8988T (cell line): ENCODE measurements at places on chromosomes 3 and 15.

GRCh38 chr15:64152507-64153387 is 1.2 kb downstream of the SNX22 start:
- DNase-seq = no peak

DNA sequence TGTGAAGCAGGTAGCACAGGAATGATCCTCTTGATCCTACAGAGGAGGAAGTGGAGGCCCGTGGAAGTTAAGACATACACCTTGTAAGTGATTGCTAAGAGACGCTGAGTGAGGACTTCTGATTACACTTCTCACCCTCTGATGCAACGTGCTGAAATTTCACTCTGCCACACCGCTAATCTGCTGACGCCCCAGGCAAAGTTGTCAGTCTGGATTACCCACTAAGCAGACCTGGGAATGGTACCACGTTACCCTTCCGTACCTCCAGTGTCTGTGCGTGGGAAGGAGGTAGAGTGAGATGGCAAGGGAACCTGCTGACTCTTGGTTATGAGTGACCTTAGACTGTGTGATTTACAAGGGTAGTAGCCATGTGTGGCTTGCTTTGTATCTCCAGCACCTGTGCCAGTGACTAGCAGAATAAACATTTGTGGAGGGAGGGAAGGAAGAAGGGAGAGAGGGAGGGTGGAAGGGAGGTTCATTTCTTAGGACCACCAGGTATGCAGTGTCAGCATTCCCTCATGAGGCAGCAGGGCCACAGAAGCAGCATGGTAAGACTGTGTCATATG is 115.0 kb downstream of the ALDH1A2 start:
- DNase-seq = no peak

DNA sequence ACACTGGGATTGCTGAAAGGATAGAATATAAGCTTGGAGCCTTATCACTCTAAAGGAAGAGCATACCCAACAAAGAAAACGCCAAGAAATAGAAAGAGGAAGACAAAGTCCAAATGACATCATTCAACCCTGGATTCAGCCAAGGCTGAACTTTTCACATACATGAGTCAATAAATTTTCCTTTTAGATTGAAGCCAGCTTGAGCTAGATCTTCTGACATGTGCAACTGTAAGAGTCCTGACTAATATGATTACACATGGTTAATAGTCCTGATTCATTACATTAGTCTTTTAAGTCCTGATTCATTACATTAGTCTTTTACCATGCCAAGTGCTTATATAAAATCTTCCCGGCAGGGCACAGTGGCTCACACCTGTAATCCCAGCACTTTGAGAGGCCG is 13.6 kb upstream of the DENND6A start:
- DNase-seq = no peak

DNA sequence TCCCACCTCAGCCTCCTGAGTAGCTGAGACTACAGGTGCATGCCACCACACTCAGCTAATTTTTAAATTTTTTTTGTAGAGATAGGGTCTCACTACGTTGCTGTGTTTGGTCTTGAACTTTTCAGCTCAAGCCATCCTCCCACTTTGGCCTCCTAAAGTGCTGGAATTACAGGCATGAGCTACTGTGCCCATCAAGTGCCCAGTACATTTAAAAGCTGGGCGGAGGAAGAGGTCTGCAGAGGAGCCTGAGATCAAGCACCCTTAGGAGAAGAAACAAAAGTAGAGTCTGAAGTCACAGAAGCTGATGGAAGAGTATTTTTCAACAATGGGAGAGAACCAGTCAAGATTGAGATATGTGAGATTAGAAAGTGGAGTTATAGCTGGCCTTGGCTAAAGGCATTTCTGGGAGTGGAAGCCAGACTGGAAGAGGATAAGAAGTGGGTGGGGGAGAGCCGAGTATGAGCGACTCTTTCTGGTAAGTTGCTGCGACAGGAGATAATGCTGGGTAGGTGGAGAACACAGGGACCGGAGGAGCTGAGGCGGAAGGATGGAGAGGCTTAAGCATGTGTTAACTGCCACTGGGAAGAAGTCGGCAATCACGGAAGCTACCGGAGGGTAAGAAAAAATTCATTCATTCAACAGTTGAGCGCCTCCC is 782 bp upstream of the IREB2 start:
- no peak for DNase-seq

- no peak for DNase-seq
These were observed 332.3 kb upstream of the SUCLG2 start for GRCh38 chr3:67986706-67987105.

DNA sequence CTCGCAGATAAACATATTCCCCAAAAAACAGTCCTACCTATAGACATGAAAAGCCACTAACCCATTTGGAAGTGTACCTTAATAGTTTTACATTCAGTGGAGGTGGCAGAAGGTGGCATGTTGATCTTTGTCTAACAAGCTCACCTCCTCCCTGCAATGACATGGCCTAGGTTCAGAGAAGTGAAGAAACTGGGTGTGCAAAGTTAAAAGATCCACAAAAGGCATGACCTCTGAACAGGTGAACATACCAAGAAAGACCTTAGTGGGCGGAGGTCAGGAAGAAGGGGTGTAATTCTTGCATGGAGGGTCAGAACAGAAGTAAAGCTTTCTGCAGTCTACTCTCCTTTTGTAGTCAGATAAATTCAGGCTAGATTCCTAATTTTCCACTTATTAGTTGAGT is 822 bp downstream of the MRPL3 start:
- DNase-seq = no peak

DNA sequence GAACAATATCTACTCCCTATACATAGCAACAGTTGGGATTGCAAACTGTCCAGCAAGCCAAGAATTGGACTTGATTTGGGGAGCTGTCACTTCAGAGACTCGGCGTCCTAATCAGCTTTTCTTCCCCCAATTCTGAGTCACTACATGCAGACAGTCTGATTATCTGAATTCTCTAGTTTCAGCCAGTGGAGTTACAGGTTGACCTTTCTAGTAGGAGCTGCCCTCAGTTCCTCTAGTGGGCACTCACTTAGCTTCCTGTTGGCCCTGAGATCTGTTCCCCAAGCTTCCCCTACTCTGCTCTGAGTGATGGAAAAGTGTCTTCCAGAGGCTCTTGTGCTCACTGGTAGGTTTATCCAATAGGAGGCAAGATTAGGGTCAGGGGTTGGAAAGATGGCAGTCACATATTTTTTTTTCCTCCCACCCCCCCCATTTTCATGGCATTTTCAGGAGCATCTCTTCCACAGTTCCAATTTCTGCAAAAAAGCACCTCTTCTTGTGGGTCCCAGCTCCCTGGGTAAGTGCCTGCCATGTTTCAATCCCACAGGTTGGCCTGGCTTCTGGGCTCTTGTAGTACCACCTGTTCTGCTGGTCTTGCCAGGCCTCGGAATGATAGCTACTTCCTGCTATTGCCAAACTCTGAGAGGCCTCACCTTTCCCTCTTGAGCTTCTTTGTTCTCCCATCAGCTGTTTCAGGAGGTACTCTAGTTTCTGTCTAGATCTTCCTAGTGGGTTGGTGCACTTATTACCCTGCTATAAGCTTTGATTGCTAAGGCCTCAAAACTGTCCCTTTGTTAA is 182.2 kb downstream of the RAP2B start:
- no peak for DNase-seq

- no peak for DNase-seq
These were observed 12.8 kb downstream of the PLEKHO2 start for GRCh38 chr15:64854526-64854925.

DNA sequence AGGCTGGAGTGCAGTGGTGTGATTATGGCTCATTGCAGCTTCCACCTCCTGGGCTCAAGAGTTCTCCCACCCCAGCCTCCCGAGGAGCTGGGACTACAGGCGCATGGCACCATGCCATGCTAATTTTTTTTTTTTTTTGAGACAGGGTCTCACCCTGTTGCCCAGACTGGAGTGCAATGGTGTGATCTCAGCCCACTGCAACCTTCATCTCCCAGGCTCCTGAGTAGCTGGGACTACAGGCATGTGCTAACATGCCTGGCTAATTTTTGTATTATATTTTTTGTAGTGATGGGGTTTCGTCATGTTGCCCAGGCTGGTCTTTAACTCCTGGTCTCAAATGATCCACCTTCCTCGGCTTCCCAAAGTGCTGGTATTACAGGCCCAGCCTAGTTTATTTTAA is 4.0 kb downstream of the TEX9 start:
- DNase-seq = no peak

DNA sequence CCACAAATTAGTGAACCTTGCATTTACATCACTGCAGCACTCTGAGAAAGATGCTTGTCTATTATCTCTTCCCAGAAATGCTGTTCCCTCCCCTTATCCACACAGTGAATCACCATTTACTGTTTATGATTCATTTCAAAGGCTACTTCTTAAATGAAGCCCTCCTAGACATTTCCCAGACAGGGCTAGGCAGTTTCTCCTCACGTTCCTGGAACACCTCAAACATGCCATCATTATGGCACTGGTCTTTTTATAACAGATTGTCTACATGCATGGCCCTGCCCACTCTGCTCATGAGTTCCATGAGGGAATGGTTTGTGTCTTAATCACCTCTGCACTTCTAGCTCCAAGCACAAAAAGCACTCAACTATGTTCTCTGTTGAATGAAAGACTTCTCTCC is 32.2 kb upstream of the TM2D3 start:
- no peak for DNase-seq

DNA sequence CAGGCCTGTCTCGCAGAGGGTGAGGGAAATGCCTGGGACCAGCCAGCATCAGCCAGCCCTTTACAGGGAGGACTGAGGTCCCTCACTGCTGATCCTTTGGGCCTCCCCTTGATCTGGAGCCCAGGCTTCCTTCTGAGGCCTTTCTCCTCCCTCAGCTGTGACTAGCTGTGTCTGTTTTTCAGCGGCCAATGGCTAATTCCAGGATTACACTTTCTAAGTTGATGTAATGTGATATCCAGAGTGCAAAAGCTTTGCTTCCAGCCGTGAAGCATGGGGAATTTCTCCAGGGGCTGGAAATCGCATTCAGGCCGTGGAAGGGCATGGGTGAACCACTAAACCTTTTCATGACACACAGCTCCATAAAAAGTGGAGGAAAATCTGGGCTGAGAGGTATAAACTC is 157.6 kb downstream of the SHQ1 start:
- no peak for DNase-seq

DNA sequence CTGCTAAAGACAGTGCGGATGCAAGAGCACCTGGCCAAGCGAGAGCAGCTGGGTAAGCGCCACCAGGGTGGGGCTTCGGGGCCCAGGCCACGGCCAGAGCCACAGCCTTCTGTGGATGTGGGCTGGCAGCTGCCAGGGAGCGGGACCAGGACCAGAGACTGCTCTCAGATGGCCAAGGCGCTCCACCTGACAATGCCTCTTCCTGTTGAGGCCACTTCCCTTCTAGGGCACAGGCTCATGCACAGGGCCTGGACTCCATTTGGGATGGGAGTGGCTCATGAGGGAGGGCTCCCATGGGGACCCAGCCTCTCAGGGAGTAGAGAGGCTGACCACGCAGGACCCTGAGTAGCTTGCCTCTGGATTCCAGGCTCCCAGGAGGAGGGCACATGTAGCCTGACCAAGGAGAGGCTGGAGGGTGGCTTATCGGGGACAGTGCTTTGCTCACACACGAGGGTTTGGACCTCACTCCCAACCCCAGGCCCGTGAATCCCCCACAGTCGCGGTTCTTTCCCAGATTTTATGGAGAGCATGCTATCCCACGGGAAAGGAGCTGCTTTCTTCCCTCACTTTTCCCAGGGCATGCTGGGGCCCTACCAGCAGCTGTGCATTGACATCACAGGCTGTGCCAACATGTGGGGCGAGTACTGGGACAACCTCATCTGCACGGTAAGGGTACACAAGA is 25.1 kb downstream of the ACAA1 start:
- DNase-seq = no peak

GRCh38 chr3:186003610-186004009 is 65.8 kb upstream of the TRA2B start:
- DNase-seq = no peak

DNA sequence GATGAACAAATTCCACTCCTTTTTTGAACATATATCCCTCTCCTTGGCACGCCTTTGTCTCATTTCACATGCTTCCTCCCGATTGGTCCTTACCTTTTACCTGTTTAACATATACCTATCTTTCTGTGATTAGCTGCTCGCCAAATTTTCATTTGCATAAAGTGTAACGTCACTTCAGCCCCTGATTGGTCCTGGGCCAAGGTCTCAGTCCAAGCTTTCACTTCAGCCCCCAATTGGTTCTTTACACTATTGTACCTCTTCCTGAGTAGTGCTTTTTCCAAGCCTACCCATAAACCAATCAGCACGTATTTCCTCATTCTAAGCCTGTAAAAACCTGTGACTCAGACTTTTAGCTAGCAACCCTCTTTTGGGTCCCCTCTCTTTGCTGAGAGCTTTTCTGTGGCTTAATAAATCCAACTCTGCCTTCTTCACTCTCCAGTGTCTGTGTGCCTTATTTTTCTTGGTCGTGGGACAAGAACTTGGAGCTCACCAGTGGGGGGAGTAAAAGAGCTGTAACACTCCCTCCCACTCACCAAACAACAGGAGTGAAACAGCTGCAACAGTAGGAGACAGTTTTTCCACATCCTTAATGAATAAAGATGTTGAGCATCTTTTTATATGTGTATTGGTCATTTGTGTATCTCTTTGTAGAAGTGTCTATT is 584 bp upstream of the XCR1 start:
- DNase-seq = no peak

GRCh38 chr3:142492184-142492583 is 44.3 kb upstream of the XRN1 start:
- no peak for DNase-seq

DNA sequence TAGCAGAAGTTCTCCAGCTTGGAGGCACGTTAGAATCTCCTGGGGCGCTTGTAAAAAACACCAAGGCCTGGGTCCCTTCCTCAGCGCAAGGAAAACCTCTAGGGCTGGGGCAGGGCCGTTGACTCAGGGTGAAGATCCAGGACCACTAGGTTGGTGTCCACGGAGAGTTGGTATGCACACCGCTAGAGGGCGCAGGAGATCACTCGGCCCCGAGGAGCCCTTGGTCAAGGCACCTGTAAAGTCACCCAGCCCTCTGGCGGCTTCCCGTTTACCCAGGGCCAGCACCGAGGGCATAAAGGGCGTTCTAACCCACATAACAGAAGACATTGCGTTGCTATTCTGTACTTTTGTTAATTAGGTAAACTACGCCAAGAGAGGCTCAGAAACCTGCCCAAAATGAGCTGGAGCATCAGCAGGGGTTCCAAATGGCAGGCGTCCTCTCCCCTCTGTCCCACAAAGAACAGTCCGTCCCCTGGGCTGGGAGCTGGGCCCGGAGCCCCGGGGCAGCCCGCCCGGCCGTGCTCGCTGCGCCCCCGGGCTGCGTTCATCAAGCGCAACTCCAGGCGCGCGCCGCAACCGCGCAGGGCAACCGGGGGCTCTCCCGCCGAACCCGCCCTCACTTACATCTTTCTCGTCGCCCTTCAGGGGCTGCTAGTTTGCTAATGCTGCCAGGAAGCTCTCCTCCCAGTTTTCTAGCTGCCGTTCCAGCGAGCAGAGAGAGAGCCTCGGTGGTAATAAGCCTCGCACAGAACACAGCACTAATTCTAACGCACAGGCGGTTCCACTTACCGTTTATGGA is 332.1 kb downstream of the ARRDC4 start:
- DNase-seq = peak; percentile 70
